ENCODE measurements at places on chromosomes 11 and 22.
A peak's percentile ranks its signal among the peaks of the same experiment; 100 is the strongest.

GRCh38 chr11:104134745-104135144 lies 29.2 kb downstream of the PDGFD start:
- no peak for DNase-seq

- no peak for DNase-seq
Observed at GRCh38 chr11:109241988-109242536, 179.9 kb upstream of the C11orf87 start.

DNA sequence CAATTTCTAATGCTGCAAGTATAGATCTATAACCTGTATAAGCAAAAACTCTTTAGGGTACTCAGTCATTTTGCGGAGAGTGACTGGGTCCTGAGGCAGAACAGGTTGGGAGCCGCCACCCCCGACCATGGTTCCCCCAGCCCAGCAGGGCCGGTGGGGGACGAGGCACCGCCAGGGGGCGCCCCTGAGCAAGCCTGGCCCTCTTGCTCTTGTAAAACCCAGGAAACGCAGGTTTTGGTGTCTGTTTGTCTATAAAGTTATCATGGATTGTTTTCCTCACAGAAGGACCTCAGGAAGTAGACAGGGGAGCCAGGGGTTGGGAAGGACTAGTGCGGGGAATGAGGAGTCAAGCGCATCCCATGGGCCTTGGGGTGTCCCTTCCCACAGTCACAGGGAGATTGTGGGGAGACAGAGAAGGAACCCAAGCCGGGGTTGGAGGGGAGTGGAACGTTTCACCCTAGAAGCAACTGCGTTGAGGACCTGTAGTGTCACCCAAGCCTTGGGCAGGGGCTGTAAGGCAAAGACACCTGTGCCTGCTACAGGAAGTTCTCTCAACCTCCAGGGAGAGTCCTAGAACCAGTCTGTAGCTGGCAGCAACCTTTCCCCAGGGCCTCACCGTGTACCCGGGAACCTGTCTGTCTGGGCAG lies 26.4 kb downstream of the KCTD17 start:
- DNase-seq, result no peak

- DNase-seq, result no peak
Observed at GRCh38 chr11:122439866-122440810, 215.4 kb upstream of the UBASH3B start.

GRCh38 chr11:62755086-62755615 lies 1.2 kb upstream of the ZBTB3 start:
- DNase-seq, result no peak

- no peak for DNase-seq
Observed at GRCh38 chr11:36513965-36514364, 3.9 kb upstream of the TRAF6 start.

- no peak for DNase-seq
Observed at GRCh38 chr22:50481440-50482106, at the start of gene ADM2. TSS of gene ADM2 (plus strand) at chr22:50481543. CDS start at chr22:50481848, 305 bp downstream.

- DNase-seq, result no peak
Observed at GRCh38 chr22:29332886-29333496, 17.5 kb upstream of the RASL10A start.

- DNase-seq, result no peak
Observed at GRCh38 chr11:7844986-7845385, 48.2 kb upstream of the OR5P2 start.

DNA sequence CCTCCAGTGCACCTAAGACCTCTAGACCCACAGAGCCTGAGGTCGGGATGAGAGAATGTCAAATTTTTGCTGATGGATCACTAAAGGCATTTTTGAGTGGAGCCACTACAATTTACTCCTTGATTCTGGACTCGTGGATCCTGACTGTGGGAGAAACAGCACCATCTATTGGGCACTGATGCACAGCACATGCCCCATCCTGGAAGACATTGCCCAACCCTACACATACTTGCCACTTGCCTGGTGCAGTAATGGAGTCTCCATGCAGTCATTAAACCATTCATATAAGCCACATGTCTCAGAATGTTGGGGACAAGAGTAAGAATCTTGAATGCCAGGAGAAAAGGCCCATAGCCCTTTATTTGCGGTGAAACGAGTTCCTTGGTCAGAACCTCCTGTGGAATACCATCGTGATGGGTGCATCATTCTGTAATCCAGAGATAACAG lies 103.9 kb downstream of the GGTLC2 start:
- no peak for DNase-seq

- no peak for DNase-seq
Observed at GRCh38 chr11:3074912-3075589, 17.8 kb upstream of the CARS1 start.

GRCh38 chr11:78217650-78218541 lies 29.2 kb downstream of the USP35 start:
- DNase-seq, result no peak

- DNase-seq, result peak; percentile 38
Observed at GRCh38 chr22:39534591-39535356, 2.2 kb upstream of the RPS19BP1 start.

DNA sequence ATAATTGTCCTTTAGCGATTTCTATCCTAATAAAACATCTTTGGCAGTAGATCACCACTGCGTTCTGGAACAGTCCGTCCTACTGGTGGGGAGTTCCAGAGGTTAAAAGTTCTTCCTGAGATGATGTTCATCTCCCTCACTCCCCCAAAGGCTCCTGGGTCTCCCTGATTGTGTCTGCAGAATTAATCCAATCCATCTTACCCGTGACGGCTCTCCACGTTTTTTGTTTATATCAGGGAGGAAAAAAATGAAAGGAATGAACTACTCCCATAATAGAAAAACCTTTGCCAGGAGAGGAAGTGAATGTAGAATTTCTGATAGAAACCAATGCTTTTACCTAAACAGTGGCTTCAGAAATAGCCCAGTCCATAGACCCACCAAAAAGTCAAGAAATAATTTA lies 81.6 kb downstream of the LARGE1 start:
- DNase-seq, result no peak

- DNase-seq, result no peak
Observed at GRCh38 chr11:67463680-67464410, 5.2 kb downstream of the TMEM134 start.

GRCh38 chr22:36419177-36419911 lies 31.6 kb upstream of the MYH9 start:
- no peak for DNase-seq

GRCh38 chr11:101914341-101914737 lies 471 bp upstream of the CEP126 start:
- no peak for DNase-seq

DNA sequence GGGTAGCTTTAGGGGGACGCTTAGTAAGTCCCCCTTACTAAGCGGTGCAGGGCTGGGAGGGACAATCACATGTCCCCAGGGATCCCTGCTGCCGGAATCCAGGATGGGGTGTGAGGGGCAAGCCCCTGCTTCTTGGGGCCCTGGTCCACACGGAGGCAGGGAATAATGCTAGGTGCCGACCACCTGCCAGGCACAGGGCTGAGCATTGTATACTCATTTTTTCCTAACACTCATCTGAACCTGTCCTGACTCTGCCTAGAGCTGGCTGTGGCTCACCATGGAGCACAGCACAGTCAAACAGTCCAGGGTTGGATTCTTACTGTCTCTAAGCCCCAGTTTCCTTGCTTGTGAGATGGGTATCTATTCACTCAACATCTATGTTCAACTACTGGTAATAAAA lies 1.4 kb upstream of the LTBP3 start:
- DNase-seq, result no peak

- no peak for DNase-seq
Observed at GRCh38 chr11:20363149-20363499, 390 bp upstream of the HTATIP2 start.

- DNase-seq, result no peak
Observed at GRCh38 chr11:2211113-2211971, 39.7 kb upstream of the TH start.

- no peak for DNase-seq
Observed at GRCh38 chr11:113926273-113927197, 21.9 kb downstream of the HTR3B start.

DNA sequence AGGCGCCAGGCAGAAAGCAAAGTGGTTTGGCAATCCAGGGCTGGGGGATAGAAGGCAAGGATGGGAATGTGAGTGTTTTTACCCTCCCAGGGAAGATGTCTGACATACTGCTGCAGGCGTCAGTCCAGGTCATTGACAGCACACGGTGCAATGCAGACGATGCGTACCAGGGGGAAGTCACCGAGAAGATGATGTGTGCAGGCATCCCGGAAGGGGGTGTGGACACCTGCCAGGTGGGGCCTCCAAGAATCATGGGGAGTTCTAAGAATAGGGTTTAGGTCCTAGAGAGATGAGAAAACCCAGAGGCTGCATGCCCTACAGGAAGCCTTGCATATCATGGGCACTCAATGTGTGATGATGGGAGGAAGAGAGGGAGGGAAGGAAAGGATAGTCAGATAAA lies 28.3 kb upstream of the SMIM35 start:
- no peak for DNase-seq

DNA sequence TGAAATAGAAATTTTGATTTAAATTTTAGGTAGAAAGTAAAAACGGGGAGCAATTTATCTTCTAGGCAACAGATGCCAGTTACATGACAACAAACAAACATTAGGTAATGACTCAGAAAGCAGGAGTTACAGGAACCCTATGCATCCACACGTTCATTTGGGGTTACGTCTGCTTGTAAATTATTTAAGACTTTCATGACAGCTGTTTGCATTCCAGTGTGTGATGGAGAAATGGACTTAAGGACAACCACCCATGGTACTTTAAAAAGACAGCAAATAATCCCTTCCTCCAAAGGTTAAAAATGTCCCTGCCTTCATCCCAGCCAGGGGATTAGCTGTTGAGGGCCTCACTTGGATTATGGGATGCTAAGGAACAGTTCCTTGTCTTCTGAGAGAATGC lies 11.8 kb downstream of the E2F8 start:
- DNase-seq, result no peak

DNA sequence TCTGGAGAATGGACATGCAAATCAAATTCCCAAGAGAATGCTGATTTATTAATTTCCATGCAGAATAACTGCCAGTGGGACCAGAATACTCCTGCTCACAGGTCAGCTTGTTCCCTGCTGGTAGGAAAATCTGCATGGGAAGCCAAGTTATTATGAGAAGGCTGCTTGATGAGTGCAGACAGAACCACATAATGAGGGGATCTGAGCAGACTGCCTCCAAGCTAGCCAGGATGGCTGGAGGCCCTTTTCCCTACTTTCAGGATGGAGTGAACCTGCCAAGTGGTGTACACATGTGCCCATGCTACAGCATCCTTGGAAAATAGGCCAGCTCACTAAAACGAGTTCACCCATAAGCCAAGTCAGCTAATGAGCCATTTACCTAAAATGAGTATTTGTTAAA lies 55.2 kb upstream of the ZBED5 start:
- no peak for DNase-seq

- no peak for DNase-seq
Observed at GRCh38 chr22:44927463-44928135, 82.2 kb downstream of the PHF21B start.

GRCh38 chr22:17307566-17307965 lies 61.7 kb upstream of the CECR2 start:
- DNase-seq, result no peak

- DNase-seq, result no peak
Observed at GRCh38 chr11:76005756-76006155, 190.7 kb downstream of the UVRAG start.

- no peak for DNase-seq
Observed at GRCh38 chr22:49964136-49965090, 3.8 kb downstream of the PIM3 start.

- no peak for DNase-seq
Observed at GRCh38 chr11:70371241-70371640, 27.1 kb upstream of the CTTN start.

DNA sequence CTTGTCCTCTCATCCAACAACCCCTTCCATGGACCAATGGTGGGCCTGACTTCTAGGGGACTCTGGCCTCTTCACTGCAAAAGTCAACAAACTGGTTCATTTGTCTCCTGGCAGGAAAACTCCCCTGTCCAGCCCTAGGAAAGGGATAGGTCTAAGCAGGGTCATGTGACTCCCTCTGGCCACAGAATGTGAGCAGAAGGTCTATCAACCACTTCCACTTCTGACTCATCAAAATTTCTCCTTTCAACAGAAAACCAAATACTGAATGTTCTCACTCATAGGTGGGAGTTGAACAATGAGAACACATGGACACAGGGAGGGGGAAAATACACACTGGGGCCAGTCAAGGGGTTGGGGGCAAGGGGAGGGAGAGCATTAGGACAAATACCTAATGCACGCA lies 1.3 kb upstream of the ISX start:
- DNase-seq, result no peak

GRCh38 chr22:48492366-48493320 lies 1335.0 kb downstream of the BRD1 start:
- peak; percentile 67 for DNase-seq

GRCh38 chr11:45806937-45807791 lies 2.2 kb downstream of the SLC35C1 start:
- DNase-seq, result no peak

DNA sequence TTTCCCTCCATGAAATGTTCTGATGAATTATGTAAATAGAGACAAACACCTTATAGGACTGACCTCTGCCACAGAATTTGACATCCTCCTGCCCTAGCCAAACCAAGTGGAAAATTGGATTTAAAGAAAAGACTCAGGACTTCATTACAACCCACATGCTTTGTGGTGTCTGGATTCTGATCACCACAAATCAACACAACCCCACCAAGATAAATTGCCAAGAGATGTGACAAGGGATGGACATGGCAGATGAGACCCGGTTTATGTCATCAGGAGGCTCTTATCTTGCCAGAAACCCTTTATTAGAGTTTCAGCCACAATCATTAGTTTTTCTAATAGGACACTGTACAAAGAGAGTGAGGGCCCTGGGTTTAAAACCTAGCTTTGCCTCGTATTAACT lies 57.9 kb upstream of the SLC6A5 start:
- DNase-seq, result no peak

DNA sequence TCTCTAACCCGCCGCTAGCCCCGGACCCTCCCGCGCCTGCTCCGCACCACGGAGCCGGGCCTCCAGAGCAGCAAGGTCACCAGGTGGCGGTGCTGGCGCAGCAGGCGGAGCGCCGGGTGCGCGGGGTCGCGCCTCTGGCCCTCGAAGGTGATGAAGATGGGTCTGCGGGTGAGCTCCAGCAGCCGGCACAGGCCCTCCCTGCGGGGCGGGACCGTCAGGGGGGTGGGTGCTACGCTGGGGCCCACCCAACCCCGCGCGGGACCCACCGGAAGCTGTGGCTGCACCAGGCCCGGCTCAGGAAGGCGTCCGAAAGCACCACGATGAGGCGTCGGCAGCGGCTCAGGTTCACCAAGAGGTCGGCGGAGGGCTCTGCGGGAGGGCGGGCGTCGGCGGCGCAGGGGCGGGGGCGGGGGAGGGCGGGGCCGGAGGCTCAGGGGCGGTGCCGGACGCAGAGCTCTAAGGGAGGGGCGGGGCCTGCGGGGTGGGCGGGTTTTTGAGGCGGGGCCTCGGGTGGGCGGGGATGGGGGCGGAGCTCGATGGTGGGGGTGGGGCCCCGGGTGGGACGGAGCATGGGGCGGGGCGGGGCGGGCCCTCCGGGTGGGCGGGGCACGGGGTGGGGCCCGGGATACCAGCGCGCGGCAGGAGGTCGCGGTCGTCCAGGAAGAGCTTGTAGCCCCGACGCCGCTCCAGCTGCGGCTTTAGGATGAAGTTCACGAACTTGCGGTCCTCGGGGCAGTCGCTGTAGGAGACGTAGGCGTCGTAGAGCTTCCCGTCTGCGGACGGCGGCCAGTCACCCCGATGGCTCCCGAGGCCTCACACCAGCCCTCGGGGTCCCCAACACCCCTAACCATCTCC lies 7.8 kb downstream of the SIGIRR start:
- peak; percentile 55 for DNase-seq

Data from fibroblast of skin of left biceps (primary cell).